ENCODE measurements at places on chromosomes 6 and 20.

DNA sequence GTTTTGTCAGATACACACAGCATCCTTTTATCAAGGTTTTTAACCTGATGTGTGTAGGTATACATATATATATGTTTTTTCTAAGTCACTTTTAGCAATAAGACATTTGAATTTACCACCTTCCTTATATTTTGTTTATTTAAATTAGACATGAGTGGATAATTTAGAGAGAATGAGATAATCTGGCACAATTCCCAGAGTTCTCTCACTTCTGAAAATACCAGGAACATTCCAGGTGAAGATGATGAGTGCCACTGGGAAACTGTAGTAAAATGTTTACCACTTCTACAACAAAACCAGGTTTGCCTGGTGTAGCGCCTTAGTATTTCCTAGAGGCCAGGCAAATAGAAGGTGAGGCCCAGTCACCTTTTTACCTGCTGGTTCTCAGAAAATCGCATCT lies 189.5 kb downstream of the TMEM242 start:
- DNase-seq: no peak

DNA sequence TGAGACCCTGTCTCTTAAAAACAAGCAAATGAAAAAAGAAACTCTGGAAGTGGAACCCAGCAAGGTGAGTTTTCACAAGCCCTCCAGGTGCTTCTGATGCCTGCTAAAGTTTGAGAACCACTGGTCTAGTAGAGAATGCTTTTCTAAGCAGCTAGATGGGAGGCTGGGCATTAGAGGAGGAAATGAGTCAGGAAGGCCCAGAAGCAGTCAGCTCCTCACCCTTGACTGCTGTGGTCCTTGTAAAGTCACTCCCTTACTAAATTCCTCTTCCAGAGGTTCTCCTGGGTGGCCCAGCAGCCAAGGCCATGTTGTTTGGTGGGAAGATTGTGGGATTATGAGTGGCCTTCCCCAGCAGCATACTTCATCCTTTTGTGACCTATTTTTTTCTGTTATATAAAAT lies 52.0 kb upstream of the FYN start:
- DNase-seq: no peak

DNA sequence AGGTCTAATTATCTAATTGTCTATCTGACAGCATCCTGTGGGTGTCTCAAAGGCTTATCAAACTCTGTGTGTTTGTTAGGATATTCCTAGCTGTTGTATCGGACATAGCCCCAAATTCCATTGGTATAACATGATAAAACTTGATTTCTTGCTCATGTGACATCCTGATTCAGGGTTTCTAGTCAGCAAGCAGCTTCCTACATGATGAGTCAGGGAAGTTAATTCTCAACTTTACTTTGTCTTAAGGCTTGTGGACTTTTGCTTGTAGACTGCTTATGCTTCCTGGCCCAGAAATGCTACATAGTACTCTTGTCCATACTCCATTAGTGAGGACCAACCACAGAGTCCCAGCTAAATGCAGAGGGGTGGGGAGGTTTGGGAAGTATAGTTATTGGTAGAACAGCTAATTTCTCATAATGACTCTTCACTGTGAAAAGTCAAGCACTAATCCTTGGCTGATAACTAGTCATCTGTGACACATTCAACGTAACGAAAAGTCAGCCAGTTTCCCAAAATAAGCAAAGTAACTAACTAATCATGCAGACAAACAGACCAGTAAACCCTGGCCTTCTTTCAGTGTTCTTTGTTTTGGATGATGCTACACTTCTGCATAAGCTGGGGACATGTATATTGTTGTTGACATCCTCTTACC lies 25.8 kb downstream of the NKAIN2 start:
- no peak for DNase-seq

DNA sequence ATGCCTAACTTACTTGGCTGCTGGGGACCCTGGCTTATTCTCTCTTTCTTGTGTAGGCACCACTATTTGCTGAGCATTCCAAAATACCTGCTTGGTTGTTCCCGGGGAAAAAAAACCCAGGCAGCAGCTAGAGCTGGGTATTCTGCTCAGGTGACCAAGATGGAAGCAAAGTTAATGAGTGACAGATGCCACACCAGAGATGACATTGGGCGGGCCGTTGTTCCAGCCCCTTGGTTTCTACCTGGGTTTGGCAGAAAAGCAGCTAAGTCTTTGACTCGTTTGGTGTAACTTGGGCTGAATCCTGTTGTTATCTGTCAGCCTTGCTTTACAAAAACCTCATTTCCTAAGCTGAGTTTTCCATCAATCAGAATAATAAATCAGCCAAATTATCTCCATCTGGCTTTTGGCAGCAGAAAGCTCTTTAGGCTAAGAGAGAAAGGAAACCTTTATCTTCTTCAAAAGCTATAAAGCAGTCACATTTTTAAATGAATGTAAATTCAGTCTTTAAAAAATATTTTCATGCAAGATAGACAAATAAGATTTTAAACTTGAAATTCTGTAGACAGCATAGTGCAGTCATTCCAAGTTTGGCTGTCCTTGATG lies 202.0 kb upstream of the GMDS start:
- no peak for DNase-seq

DNA sequence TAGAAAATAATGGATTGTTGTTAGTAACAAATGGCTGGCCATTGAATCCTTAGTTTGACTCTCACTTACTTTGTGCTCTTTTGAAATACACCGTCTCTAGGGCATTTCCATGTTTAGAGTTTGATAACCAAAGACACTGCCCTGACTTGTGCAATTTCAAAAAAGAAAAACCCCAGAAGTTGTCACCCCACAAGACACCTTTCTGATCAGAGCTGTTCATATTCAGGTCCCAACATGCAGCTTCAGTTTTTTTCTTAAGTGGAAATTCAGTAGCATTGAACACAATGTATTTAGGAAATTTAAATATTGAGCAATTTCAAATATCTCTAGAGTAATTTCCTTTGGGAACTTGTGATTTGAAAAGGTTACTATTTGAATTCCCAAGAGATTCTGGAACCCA lies 19.4 kb downstream of the CRYBG1 start:
- DNase-seq: no peak

- DNase-seq: no peak
Observed at GRCh38 chr20:45157962-45158361, 16.7 kb upstream of the PI3 start.

GRCh38 chr6:90249458-90249857 lies 47.2 kb downstream of the BACH2 start:
- DNase-seq: no peak

- DNase-seq: no peak
Observed at GRCh38 chr6:138258991-138259390, 40.7 kb upstream of the PBOV1 start.

- DNase-seq: no peak
Observed at GRCh38 chr6:116409756-116410155, 39.0 kb downstream of the DSE start.

DNA sequence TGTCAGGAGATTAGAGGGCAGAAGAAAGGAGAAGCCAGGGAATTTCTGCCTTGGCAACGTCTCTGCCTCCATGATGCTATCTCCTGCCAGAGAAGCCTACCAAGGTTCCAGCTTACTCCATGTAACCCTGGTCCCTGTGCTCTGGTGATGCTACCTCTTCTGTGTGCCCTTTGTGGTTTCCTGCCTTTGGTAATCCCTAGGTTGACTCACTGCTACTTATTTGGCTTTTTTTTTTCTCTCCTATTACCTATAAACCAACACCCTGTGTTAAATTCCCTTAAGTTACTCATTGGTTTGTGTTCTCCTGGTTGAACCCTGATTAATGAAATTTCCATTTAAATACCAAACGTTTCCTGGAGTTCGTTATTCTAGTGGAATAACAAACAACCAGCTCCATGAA lies 527.8 kb upstream of the FLRT3 start:
- no peak for DNase-seq

- no peak for DNase-seq
Observed at GRCh38 chr6:143224516-143224915, 163.8 kb downstream of the AIG1 start.

- no peak for DNase-seq
Observed at GRCh38 chr6:78611886-78612480, 255.4 kb upstream of the IRAK1BP1 start.

GRCh38 chr6:117264692-117265409 lies 507 bp upstream of the VGLL2 start:
- no peak for DNase-seq

DNA sequence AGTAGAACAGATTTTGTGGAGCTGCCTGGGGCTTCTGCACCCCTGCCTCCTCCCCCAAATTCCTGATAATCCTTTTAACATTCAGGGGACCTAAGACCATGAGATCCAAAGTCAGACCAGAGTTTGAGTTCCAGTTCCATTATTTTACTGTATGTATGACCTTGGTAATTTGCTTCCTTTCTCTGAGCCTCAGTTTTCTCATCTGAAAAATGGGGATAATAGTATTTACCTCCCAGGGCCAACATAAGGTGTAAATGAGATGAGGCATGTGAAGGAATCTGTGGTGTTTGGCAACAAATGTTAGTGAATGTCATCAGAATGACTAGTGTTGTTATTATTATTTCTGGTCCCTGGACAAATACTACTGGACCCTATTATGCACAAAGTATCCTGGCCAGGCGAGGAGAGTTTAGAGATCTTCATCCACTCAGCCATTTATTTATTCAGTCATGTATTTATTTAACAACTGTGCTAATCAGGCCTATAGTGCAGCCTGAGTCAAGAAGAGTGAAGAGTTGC lies 47.3 kb downstream of the CDH22 start:
- DNase-seq: no peak

GRCh38 chr20:15759594-15759993 lies 813.7 kb downstream of the KIF16B start:
- no peak for DNase-seq

GRCh38 chr20:33097001-33097400 lies 17.6 kb downstream of the BPIFB4 start:
- no peak for DNase-seq

- DNase-seq: no peak
Observed at GRCh38 chr20:24185791-24186190, 197.2 kb upstream of the GGTLC1 start.

- DNase-seq: no peak
Observed at GRCh38 chr6:29986179-29986781, 43.9 kb downstream of the HLA-A start.

- no peak for DNase-seq
Observed at GRCh38 chr6:85678026-85678601, 35.4 kb upstream of the SYNCRIP start.

DNA sequence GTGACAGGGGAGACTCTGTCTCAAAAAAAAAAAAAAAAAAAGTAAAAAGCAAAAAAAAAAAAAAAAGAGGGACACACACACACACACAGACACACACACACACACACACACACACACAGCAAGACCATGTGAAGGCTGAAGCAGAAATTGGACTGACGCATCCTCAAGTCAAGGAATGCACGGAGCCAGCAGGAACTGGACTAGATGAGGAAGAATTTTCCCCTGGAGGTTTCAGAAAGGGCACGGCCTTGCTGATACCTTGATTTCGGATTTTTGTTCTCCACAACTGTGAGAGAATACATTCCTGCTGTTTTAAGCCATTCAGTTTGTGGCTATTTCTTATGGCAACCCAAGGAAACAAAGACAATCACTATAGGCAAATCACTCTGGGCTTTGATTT lies 176.9 kb upstream of the SALL4 start:
- DNase-seq: no peak

GRCh38 chr20:1663917-1664316 lies 6.3 kb upstream of the SIRPG start:
- DNase-seq: no peak

GRCh38 chr6:46626228-46626909 lies 26.2 kb downstream of the CYP39A1 start:
- no peak for DNase-seq

DNA sequence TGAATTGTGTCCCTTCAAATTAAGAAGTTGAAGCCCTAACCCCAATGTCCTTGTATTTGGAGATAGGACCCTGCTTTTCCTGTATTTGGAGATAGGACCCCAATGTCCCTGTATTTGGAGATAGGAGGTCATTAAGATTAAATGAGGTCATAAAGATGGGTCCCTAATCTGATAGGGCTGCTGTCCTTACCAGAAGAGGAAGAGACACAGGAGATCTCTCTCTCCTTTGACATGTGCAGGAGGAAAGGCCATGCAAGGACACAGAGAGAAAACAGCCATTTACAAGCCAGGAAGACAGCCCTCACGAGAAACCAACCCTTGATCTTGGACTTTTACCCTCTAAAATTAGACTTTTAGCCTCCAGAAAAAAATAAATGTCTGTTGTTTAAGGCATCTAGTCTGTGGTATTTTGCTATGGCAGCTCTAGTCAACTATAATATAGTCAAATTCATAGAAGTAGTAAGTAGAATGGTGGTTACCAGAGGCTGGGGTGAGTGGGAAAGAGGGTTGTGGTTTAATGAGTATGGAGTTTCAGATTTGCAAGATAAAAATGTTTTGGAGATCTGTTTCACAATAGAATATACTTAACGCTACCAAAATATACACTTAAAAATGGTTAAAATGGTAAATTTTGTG lies 59.3 kb downstream of the UBE3D start:
- DNase-seq: no peak

DNA sequence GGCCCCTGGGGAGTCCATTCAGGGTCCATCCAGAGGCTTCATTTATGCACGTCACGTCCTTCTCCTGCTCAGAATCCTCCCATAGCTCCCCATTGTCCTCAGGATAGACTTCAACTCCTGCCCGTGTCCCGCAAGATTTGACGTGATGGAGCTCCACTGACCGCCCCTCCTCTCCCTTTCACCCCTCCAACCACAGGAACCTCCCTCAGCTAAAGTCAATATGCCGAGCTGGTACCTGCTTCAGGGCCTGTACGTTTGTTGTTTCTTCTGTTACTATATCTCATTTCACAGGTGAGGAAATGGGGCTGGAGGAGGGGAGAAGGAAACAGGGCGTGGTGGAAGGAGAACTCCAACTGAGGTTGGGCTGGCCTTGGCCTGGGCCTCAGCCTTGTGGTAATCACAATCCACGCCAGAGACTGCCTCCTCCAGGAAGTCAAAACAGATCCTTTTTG lies 38.6 kb downstream of the CEBPB start:
- DNase-seq: no peak

GRCh38 chr6:72505446-72505845 lies 116.4 kb upstream of the KCNQ5 start:
- no peak for DNase-seq

- DNase-seq: no peak
Observed at GRCh38 chr6:148389086-148389485, 46.4 kb downstream of the SASH1 start.

- DNase-seq: no peak
Observed at GRCh38 chr6:115759051-115759450, 301.6 kb downstream of the FRK start.

GRCh38 chr6:150894191-150894744 lies 28.8 kb downstream of the MTHFD1L start:
- no peak for DNase-seq

All from T-helper 22 cell (primary cell).